ENCODE measurements at places on chromosomes 7 and 10.

GRCh38 chr7:81491573-81491972, 278.3 kb downstream of the HGF start:
- no peak for DNase-seq

- DNase-seq: no peak
Observed at GRCh38 chr7:134548877-134549276, at the start of gene AKR1B15. AKR1B15 (plus strand) TSS chr7:134549110; CDS start chr7:134564620, 15,510 bp downstream.

- no peak for DNase-seq
Observed at GRCh38 chr10:9244864-9245263, 1190.4 kb downstream of the GATA3 start.

DNA sequence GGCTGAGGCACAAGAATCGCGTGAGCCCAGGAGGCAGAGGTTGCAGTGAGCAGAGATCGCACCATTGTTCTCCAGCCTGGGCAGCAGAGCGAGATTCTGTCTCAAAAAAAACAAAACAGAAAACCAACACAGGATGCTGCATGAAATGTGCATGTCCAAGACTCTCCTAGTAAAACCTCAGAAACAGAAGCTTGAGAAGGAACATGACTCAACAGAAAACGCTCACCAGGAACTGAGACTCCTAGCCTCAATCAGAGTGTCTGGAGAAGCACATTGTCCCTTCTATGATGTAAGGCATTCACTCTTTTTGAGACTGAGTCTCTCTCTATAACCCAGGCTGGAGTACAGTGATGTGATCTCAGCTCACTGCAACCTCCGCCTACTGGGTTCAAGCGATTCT, 168.3 kb downstream of the MYOF start:
- peak; percentile 74 for DNase-seq

GRCh38 chr7:76386691-76387260, 22.7 kb downstream of the SSC4D start:
- DNase-seq: no peak

DNA sequence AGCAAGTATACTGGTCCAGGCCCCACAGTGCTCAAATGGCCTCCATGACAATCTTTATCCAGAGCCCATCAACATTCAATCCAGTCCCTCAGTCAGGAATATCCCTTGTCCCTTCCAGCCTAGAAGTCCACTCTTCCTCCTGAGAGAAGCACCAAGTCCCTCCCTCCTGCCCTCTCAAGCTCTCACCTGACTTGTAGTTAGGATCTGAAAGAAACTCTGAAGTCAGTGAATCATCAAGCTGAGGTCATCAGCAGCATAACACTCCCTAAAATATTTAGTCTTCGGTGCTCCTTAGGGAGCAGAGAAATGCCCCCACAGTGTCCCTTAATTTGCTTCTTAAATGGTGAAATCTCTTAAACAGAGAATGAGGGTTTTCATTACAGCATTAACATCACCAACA, 31.0 kb downstream of the GRM8 start:
- no peak for DNase-seq

DNA sequence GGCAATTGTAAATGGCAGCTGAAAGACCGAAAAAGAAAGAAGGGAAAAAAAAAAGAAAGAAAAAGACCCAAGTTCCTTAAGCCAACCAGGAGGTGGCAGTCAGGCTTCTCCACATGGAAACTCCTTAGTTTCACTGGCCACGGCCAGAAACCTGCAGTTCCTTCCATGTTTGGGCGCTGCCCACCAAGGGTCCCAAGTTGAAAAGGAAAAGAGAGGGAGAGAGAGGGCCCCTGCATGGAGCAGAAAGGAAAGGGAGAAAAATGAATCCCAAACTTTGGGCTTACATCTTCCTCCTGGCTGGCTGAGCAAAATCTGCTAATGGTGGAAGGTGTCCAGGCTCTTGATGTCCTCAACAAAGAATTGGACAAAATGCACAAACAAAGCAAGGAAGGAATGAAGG, 31.8 kb upstream of the ABCA13 start:
- DNase-seq: no peak

GRCh38 chr7:22672846-22673680, 53.9 kb upstream of the IL6 start:
- DNase-seq: no peak

GRCh38 chr7:25947669-25948516, 204.1 kb upstream of the NFE2L3 start:
- DNase-seq: no peak

DNA sequence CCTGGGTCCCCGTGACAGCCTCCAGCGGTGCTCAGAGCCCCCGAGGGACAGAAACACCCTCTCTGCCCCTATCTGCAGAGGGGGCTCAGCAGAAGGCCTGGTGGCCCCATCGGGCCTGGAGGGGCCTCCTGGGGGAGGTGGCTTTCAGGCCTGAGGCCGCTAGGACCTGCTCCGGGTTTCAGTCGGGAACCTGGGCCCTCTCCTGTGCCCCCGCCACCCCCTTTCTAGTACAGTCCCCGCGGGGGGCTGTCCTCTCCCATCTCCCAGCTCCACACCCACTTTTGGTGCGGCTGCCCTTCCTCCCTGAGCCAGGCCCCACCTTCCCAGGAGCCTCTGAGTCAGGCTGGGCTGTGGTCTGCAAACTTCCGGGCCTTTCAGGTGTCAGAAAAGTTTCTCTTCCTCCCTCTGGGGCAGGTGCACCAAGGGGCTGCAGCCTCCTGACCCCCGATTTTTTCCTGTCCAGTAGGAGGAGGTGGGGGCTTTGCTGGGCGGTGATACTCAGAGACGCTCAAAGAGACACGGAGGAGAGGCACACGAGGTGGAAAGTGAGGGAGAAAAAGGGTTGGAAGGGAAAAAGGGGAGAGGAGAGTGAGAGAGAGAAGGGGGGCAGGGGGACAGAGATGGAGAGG, 692 bp downstream of the CARD11 start:
- DNase-seq: no peak

DNA sequence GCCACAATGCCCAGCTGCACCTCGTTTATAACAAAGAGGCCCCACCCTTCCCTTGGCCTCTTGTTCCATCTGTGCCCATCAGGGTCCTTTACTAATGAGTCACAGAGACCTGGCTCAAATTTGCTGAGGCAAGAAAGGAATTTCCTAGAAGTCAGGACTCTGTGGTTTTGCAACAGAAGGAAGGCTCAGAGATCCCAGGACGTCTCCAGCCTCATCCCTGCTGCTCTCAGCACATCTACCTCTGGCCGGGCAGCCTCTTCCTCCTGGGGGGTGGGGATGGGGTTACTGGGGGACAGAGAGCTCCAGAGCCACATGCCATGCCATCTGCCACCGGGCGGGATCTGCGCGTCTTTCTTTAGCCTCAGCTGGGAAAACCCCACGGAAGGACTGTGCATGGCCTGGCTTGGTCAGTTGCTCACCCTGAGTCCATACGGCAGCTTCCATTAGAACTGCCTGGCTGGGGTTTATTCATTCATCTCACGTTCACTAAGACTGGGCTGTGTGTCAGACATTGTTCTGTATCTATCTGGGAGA, 41.9 kb upstream of the PSMG3 start:
- no peak for DNase-seq
